Activated CD4-positive, alpha-beta T cell treated with anti-CD3 and anti-CD28 coated beads, Interleukin-2, amount 50 U/mL, for 4 hours (primary cell): ENCODE measurements at places on chromosomes 1 and 21.

DNA sequence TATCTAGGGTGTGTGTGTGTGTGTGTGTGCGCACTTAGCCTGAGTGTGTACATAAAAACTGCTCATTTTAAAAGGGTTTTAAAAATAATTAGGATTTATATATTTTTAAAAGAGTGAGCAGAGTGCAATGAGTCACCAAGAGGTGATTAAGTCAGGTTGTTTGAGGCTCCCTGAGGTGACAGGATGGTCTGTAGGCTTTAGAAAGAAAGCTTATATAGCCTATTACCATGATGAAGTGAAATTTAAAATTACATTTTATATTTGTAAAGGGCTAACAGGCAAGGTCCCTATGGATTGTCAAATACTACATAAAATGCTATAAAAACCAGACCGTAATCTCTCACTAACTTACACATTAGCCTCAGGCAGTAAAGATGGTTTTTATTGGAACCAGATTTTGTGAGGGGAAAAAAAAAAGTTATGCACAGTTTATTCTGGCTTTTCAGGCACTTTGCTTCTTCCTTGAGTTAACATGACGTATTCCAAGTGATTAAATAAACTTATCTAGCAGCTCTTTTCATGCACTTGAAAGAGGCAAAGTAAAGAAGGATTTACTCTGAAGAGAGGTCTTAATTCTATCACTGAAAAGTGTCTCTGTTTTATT lies 711.7 kb upstream of the PTBP2 start:
- DNase-seq: no peak

- DNase-seq: no peak
These were observed 498 bp downstream of the KRTAP10-2 start for GRCh38 chr21:44550807-44551206.

GRCh38 chr1:210257698-210258529 lies 25.3 kb downstream of the SERTAD4 start:
- DNase-seq: no peak

DNA sequence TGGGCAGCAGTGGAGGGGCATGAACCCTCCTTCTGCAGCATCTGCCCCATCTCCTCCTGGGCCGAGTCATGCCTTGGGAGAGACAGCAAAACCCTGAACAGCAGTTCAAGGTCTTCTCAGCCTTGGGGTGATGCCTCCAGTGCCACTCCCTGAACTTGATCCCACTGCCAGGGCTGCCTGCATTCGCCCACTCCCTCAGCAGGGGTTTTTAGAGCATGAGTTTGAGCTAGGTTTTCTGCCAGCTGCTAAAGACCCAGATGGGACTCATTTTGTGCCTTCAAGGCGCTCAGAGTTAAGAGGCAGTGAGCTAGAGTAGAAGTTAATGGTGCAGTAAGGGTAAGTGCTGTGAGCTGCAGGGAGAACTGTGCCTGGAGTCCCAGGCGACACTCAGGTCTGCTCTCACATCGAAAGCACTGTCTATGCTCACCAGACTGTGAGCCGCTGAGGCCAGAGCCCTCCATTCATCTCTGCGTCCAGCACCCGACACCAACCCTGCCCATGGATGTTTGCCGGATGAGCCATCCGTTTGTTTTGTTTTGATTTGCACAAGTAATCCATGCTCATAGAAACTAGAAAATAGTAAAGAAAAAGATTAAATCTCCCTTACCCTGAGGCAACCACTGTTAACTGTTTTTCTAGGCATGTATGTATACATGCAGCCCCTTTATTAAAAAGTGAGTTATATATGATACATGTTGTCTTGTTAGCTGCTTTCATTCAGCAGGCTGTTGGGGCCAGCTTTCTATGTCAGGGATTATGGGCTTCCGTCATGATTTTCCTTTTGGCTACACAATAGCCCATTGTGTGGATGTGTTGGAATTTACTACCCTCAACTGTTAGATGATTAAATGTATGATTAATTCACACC lies 67.8 kb downstream of the VPS26C start:
- no peak for DNase-seq

- DNase-seq: no peak
These were observed 12.3 kb upstream of the NFASC start for GRCh38 chr1:204858363-204858821.

- DNase-seq: no peak
These were observed 256.1 kb upstream of the DPYD start for GRCh38 chr1:98176936-98177335.

DNA sequence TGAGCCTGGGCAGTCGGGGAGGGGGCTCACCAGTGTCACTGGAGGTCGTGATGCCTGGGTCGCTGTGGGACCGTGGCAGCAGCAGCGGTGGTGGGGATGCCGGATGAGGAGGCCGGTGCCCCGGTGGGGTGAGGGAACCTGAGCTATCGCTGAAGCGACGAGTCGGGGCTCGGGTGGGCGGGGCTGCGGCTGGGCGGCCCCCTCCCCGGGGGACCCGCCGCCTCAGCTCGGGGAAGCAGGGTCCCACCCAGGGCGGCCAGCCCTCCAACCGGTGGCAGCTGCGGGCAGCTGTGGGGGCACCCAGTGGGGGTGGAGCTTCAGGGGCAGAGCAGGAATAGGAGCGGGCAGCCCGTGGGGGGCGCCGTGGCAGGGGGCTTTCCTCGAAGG lies 5.0 kb downstream of the ENTREP3 start:
- DNase-seq: no peak

DNA sequence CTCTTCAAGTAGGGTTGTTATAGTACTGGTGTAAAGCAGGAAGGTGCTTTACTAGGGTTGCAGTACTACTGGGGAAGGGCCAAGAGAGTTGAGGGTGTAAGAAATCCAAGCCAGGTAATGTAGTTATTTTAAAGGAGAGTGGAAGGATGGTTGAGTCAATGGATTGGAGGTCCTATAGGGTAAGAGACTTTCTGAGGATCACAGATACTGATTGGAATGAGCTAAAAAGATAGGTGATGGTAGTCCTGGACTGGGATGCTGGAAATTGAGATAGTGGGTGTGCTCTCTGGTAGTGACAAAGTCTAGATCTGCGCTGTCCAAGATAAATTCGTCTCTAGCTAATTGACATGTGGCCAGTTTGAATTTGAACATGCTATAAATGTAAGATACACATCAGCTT lies 7.0 kb downstream of the TXLNA start:
- DNase-seq: no peak
